ENCODE measurements at places on chromosomes 6 and 20. TPM values are rescaled to one million over a fixed set of nuclear protein-coding genes. Genes with fewer than 3 reads are reported as not detected.

- DNase-seq = no peak
Observed at GRCh38 chr6:97989451-97989850, 706.4 kb upstream of the MMS22L start.

DNA sequence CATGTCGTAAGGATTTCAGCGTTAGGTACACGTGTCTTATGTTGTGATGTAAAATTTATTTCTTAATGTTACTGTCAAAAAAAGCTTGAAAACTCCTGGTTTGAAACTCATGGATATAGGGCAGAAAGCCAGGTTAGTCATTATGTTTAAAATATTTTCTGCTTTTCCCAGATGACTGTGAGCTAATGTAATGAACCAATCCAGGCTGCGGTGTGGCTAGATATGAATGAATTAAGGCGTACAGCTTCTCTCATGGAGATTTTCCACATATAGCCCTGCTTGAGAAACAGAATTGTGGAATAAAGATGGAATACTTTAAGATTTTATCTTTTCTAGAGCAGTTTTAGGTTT lies 80.3 kb upstream of the STMND1 start:
- DNase-seq = no peak

Gene CAP2
- 120 TPM for total RNA-seq

DNA sequence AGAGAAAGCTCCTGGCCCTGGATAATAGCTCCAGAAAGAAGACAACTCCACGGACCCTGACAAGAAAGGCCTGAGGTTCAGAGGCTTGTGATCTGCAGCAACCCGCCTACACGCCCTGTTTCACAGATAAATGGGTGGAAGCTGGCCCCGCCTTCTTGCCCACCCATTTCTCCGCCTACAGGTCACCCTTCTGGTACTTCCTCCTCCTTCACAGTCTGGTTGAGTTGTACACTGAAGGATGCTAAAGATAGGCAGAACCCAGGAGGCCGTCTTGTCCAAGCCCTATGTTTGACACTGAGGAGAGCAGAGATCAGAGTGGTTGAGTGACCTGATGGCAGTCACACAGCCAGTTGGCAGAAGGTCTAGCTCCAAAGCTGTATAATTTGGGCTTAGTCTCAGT lies 34.2 kb upstream of the MDGA1 start:
- DNase-seq = no peak

GRCh38 chr6:31129130-31129529 lies 8.9 kb upstream of the CDSN start:
- DNase-seq = no peak

All from cardiac septum (tissue), 1 donor.